AG09309 (cell line): ENCODE measurements at places on chromosomes 2 and 18.

DNA sequence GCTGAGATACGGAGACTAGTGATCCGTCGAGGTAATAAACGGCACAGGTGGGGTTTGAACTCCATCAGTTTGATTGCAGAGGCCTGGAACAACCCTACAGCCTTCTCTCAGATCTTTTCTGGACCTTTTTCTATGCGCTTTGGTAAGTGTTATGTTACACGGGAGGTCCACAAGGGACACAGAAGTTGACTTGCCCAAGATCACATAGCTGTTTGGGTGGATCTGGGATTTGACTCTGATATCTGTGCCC is 1.1 kb upstream of the DNPEP start:
- no peak for DNase-seq

- no peak for DNase-seq
These were observed 184.5 kb downstream of the MTX2 start for GRCh38 chr2:176453784-176454183.

GRCh38 chr2:144332356-144333142 is 187.4 kb downstream of the ZEB2 start:
- DNase-seq, result peak; percentile 43

- no peak for DNase-seq
These were observed 210.9 kb upstream of the OSR1 start for GRCh38 chr2:19569300-19569791.

DNA sequence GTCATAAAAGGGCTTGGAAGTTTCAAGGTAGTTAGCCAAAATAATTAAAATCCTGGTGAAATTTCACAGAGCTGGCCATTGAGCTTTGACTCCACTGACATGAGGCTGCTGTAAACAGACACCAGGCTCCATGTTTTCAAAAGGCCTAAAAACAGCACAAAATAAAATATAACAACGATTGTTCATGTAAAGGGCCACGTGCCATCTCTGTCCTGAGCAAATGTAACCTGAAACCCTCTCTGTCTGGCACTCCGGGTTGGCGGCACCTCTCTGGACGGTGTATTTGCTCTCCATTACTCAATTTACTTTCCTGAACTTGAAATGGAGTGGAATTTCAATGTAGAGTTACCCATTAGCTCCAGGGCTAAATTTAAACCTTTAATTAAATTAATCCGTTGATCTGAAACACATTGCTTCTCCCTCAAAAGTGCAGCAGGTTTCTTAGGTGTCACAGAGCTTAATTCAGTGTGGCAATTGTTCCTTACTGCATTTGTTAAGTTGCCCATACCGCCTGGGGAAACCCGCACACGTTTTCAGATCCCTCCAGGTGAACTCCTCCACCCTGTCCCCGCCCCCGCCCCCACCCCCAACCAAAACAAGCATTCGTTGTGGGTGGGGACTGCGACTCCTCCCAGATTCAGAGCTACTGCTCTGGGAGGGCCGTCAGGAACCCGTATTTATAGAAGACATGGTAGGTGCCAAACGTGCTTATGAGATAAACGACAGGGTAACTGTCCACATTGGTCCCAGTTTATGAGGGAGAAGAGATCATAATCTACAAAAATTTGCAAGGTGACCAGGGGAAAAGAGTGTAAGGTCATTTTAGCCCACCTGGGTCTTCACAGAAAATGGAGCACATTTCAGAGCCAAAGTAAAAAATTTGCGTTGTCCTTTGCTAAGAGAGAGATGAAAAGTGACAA is 1.2 kb upstream of the CABLES1 start:
- no peak for DNase-seq

GRCh38 chr2:220940646-220941045 is 631.5 kb downstream of the EPHA4 start:
- no peak for DNase-seq

DNA sequence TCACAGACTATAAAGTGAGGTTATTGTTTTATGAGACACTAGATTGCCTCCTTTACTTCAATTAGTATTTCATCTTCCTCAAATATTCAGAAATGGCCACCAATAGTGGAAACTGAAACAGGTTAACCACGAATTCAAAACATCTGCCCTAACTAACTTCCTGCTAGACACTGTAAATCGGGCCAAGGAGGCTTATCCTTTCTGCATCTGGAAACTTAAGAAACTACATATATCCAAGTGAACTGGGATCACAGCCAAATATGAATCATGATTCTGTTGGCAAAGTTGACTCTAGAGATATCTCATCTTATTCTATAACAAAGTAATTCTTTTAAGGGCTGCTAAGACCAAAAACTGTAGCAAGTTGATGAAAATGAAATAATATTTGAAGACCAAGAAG is 136.6 kb upstream of the ZC3H15 start:
- peak; percentile 62 for DNase-seq

DNA sequence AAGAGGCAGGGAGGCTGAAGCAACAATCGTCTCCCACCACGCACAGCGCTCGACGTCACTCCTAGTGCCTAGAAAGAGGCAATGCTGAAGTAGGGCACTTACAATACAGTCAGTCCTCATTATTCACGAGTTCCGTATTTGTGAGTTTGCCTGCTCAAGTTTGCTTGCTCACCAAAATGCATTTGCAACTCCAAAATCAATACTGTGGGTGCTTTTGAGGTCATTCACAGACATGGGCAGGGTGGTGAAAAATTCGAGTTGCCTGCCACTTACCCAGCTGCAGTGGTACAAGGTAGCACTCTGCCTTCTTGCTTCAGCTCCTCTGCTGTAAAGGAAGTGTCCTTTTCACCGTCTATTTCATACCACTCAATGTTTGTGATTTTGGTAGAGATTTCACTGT is 113.7 kb upstream of the NCK2 start:
- no peak for DNase-seq

GRCh38 chr2:155099784-155100183 is 401.3 kb downstream of the KCNJ3 start:
- DNase-seq, result no peak

DNA sequence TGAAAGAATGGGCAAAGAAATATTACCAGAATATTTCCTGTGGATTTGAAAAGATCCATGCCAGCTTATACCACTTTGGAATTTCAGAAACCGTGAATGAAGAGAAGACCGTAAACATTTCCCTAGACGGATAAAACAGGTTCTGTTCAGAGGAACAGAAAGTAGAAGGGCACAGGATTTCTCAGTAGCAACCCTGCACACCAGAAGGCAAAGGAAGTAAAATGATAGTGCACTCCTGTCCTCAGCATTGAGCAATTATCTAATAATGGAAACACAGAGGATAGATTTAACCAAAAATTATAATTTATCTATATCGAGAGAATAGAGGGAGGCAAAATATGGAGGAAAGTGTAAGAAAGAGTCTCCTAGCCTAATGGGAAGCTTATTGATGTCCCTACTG is 87.0 kb upstream of the ITGA6 start:
- no peak for DNase-seq
